ENCODE measurements at places on chromosomes 2 and 18. TPM values are rescaled to one million over a fixed set of nuclear protein-coding genes. Genes with fewer than 3 reads are reported as not detected.

The HOXD13 gene
- polyA plus RNA-seq = not detected

DNA sequence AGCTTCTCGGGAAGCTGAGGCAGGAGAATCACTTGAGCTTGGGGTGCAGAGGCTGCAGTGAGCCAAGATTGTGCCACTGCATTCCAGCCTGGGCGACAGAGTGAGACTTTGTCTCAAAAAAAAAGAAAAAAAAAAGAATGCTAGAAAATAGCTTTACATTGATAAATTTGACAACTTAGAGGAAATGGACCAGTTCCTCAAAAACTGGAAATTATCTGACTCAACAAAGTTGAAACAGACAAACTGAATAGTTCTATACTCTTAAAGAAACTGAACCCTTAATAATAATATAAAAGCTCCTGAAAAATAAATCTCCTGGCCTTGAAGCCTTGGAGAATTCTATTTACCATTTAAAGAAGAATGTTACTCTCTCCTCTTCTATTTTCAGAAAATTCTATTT, 151.0 kb upstream of the BCL2L11 start:
- DNase-seq = no peak

The LYPD1 gene
- not detected for polyA plus RNA-seq

The AQP4 gene
- polyA plus RNA-seq = 1.8 TPM

The CPO gene
- polyA plus RNA-seq = 0.07 TPM

DNA sequence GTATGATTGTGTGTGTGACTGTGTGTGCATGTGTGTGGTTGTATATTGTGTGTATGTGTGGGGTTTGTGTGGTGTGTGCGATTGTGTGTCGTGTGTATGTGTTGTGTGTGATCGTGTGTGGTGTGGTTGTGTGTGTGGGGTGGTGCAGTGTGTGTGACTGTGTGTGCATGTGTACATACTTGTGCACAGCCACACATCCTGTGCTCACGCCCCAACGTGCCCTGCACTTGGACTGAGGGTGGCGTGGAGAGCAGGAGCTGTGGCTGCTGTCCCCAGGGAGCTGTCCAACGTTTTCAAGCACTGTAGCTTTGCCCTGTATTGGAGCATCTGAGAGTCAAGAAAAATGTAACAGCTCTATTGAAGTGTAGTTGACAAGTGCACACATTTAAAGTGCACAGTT, 243.2 kb upstream of the HDAC4 start:
- DNase-seq = no peak
